C1 segment of cervical spinal cord (tissue), 14 donors: ENCODE measurements at places on chromosomes 4 and X.
A peak's percentile ranks its signal among the peaks of the same experiment; 100 is the strongest.

- DNase-seq, result no peak
Observed at GRCh38 chr4:147831551-147832171, 99.8 kb downstream of the ARHGAP10 start.

GRCh38 chr4:3852309-3852708 is 86.1 kb downstream of the ADRA2C start:
- DNase-seq, result no peak

GRCh38 chrX:31038575-31039326 is 33.1 kb downstream of the FTHL17 start:
- peak; percentile 3 for DNase-seq

DNA sequence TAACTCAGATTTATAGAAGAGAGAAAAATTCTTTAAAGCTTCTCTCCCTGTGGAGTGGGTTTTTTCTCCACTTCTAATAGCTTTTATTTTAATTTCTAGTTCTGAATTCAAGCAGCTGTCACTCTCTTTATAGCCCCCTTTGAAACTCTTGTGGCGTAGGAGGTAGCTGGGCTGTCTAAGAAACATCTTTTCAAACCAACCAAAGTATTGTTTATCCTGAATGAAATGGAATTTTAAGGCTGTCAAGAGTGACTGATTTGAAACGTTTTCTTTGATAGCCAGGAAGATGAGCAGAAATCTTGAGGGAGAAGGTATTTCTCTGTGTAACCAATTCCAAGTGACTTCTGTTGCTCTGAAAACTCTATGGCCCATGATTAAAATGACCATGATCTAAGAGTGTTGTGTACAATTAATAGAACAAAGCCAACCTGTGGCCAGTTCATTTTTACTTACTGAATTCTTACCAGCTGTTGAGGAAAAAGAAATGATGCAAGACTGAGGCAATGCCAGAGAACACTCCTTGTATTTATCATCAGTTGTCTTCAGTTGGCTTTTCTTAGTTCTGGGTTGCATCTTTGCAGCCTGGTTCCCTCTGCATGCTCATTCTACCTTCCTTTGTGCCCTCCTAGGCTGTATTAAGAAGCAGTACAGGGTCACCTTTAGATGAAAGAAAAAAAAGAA is 298.4 kb downstream of the ARHGAP10 start:
- no peak for DNase-seq

DNA sequence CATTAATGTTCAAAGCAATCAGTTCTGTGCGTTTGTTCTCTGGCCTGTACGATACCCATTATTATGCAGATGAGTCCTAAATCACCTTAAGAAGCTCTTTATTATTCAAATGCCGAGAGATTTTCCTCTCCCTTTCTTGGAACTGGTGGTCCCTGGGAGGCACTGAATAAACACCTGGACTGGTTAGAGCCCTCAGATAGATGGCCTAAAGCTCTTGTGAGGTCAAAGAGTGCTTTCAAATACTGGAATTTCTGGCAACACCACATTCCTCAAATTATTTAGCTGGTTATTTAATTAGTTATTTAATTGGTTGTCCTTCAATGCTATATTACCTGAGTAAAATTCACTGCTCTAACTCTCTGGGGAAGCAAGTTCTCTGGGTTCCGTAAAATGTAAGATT is 3.0 kb downstream of the ARHGEF38 start:
- DNase-seq, result no peak

DNA sequence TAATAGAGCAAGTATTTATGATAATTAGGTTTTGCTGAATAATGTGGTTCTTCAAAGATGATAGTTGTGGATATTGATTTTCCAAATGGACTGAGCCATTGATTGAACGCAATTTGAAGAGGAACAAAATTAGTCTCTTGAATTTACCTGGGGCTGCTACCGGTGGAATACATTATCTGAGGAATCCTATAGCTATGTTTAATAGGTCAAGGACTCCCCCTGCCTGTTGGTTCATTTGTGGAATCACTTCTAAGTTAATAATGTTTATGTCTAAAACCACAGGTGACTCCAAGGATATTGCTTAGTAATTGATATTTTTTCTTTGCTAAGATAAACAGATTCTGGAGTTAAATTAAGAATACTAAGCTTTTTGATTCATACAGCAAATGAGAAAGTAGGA is 576.0 kb upstream of the PABPC4L start:
- no peak for DNase-seq

DNA sequence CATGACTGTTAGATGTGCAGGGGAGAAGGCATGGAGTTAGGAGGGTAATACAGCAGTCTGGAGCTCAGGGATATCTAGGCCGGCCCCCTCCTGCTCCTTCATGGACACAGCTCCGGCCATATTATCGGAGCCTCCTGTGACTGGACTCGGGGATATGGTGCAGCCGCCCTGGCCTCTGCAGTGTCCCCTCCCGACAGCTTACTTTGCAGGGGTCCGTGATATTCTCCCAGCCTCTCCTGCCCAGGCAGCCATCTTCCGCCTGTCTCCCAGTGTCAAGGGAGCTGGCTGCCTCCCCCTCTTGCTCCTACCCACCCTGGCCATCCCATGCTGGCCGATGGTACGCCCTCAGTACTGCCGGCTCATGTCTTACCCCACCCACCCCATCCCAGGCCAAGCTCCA is 19.9 kb upstream of the RNF4 start:
- DNase-seq, result no peak

- no peak for DNase-seq
Observed at GRCh38 chr4:107449611-107450369, 270.2 kb downstream of the PAPSS1 start.

DNA sequence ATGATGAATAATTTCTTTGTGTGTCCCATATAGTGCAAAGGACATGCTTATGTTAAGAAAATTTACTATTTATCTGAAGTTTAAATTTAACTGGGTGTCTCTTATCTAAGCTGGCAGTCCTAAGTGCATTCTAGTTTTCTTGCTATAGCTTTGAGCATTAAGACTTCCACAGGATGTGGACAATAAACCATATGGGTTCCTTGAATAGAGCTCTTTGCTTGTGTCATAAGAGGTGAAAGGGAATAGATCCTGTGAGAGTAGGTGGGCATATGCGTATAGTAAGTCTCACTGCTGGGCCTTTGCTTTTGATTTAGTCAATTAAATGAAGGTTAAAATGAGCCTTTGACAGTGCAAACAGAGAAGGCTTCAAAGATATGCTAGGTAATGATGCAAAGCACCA is 223.4 kb upstream of the GYPA start:
- DNase-seq, result no peak

GRCh38 chr4:112098841-112099530 is 46.3 kb upstream of the FAM241A start:
- no peak for DNase-seq

GRCh38 chr4:48899432-48899749 is 7.2 kb downstream of the OCIAD2 start:
- no peak for DNase-seq

- no peak for DNase-seq
Observed at GRCh38 chrX:25020391-25020904, 4.7 kb upstream of the ARX start.

- DNase-seq, result no peak
Observed at GRCh38 chr4:181835348-181835747, 407.9 kb upstream of the TENM3 start.

- DNase-seq, result no peak
Observed at GRCh38 chr4:84952004-84952403, 14.5 kb downstream of the WDFY3 start.

GRCh38 chr4:80082693-80083092 is 9.7 kb upstream of the ANTXR2 start:
- DNase-seq, result no peak

DNA sequence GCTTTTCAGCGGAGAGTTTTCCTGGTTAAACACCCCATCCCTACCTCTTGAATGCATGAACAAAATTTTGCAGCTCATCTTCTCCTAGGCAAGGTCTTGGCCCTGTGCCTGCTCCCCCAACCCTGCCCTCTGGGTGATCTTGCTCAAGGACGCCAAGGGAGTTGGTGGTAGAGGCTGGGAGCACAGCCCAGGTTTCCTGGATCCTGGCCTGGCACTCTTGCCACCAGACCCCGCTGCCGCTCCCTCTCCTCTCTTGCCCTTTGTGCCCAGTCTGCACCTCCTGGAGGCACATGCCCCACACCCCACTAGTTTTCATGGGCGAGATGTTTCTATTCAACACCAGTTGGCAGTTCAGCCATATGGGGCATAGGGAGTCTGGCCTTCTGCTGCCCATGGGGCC is 37.3 kb downstream of the TSC22D3 start:
- peak; percentile 94 for DNase-seq

GRCh38 chr4:10619220-10619619 is 65.3 kb downstream of the CLNK start:
- no peak for DNase-seq

DNA sequence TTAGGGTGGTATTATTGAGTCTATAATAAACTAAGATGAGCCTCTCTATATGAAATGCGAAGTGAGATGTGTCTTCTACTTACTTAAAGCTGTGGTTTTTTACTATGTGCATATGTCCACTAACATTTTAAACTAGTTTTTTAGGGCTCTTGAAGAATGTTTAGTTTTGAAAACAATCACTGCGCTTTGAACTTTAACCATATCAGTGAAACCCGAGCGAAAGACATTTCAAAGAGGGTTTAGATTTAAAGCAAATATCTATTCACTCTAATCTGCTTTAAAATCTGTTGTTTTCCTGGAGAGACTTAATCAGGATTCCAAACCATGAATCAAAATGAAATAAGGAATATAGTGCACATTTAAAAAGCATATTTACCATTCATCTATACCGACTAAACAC is 24.8 kb upstream of the SLC7A11 start:
- DNase-seq, result no peak

GRCh38 chr4:164287173-164287572 is 466.8 kb upstream of the SMIM31 start:
- DNase-seq, result no peak

DNA sequence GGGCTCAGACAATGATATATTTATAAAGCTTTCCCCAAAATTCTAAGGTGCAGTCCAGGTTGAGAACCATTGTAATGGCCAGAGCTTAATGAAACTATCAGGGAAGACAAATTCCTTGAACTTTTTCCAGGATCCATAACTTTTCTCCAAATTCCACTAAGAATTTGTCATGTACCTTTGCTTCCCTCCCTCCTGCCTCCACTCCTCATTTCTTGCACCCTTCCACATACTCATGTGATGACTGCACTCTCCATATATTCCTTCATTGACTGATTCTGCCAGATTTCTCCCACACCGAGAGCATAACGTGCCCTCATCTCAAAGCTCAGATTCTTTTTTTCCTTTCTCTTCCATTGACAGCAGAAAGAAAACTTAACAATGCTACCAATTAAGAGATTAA is 20.9 kb upstream of the AMELX start:
- DNase-seq, result no peak
